Activated CD4-positive, alpha-beta memory T cell treated with anti-CD3 and anti-CD28 coated beads for 36 hours (primary cell): ENCODE measurements at places on chromosomes 13 and 19.

- DNase-seq, result no peak
These were observed 42.7 kb downstream of the ING1 start for GRCh38 chr13:110756219-110756631.

DNA sequence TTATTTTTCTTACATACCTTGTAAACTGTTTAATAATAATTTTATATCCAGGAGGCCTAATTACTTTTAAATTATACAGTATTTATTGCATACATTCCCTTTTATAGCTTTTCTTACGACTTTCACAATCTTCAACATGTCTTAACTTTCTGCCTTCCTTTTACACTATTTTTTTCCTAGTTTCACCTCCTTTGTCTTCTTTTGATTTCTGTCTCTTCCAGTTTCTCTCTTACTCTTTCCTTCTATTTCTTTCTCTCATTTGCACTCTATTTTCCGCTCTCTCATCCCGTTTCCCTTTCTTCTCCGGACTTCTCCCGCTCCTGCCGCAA is 11.5 kb downstream of the ZNF552 start:
- no peak for DNase-seq

DNA sequence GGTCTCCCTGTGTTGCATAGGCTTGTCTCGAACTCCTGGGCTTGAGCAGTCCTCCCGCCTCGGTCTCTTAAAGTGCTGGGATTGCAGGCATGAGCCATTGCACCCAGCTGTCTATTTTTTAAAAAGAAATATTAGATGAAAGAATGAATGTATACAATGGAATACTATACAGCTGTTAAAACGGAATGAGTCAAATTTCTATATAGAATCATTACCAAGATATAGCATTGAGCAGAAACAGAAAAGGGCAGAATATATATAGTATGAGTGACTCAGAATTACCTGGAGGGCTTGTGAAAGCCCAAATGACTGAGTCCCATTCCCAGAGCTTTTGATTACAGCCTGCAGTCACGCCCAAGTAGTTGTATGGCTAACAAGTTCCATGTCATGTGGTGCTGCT is 4.4 kb downstream of the DACT3 start:
- peak; percentile 25 for DNase-seq

- DNase-seq, result no peak
These were observed 5.8 kb upstream of the ERCC2 start for GRCh38 chr19:45376045-45376724.

- no peak for DNase-seq
These were observed 19.2 kb upstream of the ZNF331 start for GRCh38 chr19:53518716-53519115.

DNA sequence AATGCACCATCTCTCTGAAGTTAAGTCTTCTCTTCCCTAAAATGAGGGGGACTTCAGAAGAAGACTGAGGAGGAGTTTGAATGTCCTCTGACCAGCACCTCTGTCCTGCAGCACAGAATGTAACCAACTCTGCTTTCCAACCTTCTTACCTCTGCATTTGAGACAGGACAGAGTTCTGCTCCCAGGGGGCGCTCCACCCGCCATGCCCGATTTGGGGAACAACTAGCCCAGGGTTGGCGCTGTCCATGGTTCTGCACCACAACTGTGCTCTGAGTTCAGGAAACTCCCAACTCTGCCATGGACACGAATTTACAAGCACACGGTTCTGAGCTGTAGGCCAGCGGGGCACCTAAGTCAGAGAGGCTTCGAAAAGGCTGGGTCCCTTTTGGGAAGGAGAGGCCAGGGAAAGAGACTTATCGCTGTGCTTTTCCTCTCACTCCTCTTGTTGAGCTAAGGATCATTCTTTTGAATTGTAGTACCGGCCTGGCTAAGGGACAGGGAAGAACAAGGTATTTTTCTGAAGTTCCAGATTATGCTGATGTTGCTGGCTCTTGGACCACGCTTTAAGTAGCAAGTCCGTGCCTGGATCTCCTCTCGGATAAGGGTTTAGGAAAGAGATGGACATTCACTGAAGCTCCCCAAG is 22.2 kb downstream of the SIGLEC5 start:
- DNase-seq, result peak; percentile 78

GRCh38 chr13:40464337-40465014 is 202.0 kb downstream of the FOXO1 start:
- DNase-seq, result no peak

DNA sequence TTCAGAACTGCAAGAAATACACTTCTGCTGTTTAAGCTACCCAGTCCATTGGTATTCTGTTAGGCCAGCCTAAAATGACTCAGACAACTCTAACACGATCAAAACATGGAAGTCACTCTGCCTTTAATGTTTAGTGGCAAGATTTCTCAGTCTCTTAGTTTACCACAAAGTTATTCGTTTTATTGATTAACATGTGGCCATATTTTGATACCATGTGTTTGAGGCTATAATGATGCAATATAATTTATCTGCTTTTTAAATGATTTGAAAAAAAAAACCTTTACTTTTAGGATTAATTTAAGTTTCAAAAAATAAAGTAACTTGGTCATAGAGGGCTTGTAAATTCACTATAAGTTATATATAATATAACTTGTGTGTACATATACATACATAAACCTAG is 223.4 kb downstream of the SPRY2 start:
- DNase-seq, result no peak

GRCh38 chr19:8561075-8561764 is 16.0 kb downstream of the MYO1F start:
- no peak for DNase-seq

DNA sequence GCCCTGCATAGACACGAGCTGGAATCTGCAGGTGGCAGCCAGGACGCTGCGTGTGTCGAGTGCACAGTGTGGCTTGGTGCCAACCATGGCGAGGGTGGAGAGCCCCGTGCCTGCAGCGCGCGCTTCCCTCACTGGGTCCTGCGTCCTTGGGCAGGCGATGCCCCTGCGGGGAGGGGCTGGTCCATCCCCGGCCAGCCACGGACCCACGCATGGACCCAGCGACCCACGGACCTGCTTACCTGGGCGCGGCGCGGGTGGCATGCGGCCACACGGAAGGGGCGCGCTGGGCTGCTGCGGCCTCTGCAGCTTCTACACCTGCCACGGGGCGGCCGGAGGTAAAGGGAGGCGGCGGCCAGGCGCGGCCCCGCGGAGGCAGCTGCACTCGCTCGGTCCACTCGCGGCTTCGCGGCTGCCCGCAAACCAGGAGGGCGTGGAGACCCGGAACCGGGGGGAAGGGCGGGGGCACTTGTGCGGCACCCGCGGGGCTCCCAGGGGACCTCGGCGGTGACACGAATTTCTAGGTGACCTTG is 569 bp upstream of the MCF2L start:
- peak; percentile 55 for DNase-seq

DNA sequence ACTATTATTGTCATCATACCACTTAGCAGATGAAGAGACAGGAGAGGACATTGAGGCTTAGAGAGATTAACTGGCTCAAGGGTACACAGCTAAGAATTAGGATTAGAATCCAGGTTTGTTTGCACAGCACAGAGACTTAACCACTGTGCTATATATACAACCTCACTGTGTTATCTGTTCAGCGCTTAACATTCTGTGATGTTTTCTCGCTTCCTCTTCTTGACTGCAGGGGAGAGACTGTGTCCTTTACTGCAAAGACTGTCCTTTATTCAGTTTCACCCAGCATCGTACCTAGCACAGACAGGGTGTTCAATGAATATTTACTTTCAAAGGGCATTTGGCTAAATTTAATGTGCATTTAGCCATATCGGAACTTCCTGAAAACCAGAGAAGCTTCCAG is 54.9 kb upstream of the PCDH8 start:
- no peak for DNase-seq

GRCh38 chr13:32024750-32025149 is 6.8 kb upstream of the FRY start:
- DNase-seq, result no peak

- no peak for DNase-seq
These were observed 6.0 kb downstream of the PLPPR2 start for GRCh38 chr19:11361037-11361770.

GRCh38 chr19:41019346-41019745 is 28.3 kb downstream of the CYP2B6 start:
- DNase-seq, result no peak

- peak; percentile 34 for DNase-seq
These were observed 535 bp downstream of the BSG start for GRCh38 chr19:572743-573518.
